ENCODE measurements at places on chromosomes 4 and X. TPM values are rescaled to one million over a fixed set of nuclear protein-coding genes. Genes with fewer than 3 reads are reported as not detected.

Gene LDB2
- 23.9 TPM for total RNA-seq

Gene GNRHR
- not detected for total RNA-seq

Gene GPC4
- total RNA-seq = 15.4 TPM

Gene VCX3B
- total RNA-seq = 0.87 TPM

- DNase-seq = peak; percentile 95
Measured at GRCh38 chrX:131747173-131747572, 203.3 kb downstream of the OR13H1 start.

GRCh38 chr4:168600796-168601583 lies 104.1 kb downstream of the PALLD start:
- DNase-seq = no peak

- no peak for DNase-seq
Measured at GRCh38 chrX:45126158-45126557, 74.5 kb downstream of the DIPK2B start.

- no peak for DNase-seq
Measured at GRCh38 chr4:87120411-87121162, 99.8 kb downstream of the KLHL8 start.

GRCh38 chr4:76090241-76090691 lies 15.8 kb downstream of the ART3 start:
- DNase-seq = peak; percentile 52

- no peak for DNase-seq
Measured at GRCh38 chr4:163665521-163666331, 171.2 kb downstream of the TMA16 start.

DNA sequence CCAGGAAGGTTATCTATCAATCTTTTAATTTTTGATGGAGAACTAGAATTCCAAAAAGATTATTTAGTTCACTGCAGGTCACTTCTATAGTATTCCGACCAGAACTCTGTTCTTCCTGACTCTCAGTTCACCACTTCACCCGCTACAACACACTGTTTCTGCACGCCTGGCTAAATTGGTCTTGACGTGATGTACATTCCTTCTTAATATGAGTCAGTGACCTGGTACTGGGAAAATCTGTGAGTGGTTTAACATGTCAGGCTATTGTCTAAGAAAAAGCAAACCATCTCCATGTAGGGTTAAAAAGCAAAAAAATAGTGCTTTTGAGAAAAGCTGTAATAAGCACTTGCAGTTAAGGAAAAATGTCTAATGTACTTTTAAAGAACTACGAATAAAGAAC lies 120.4 kb downstream of the NDST3 start:
- no peak for DNase-seq

GRCh38 chrX:32126997-32127396 lies 1055.2 kb upstream of the FTHL17 start:
- no peak for DNase-seq

DNA sequence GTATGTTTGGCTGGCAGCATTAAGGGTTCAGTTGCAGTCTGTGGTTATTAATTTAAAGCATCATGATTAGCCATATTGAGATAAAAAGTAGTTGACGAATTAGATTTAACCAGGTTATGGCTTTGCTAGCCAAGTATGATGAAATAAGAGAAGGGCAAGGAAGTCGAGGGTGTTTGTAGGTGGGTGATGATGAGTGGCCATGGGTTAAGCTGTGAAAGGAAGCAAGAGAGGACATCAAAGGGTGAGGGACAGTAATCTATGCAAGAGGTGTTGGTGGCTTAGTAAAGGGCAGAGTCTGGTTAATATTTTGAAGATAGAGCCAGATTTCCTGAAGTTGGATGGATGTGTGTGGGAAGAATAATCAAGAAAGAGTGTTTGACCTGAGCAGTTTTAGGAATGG lies 44.5 kb downstream of the STIM2 start:
- no peak for DNase-seq

DNA sequence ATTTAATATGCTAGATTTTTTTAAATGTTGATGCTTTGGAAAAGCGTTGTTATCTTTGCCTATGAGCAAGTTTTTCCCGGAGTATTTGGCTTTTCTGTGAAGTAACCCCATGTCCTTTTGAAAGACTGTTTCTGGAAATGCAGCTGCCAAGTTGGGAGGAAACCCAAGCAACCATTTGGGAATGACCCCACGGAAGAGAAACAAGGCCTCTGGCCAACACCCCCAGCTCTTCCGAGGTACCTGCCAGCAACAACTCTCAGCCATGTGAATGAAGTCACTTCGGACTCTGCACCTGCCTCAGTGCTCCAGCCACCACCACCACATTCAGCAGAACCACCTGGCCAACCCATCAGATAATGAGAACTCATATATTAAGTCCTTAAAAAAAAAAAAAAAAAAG lies 36.2 kb upstream of the DHRSX start:
- no peak for DNase-seq

DNA sequence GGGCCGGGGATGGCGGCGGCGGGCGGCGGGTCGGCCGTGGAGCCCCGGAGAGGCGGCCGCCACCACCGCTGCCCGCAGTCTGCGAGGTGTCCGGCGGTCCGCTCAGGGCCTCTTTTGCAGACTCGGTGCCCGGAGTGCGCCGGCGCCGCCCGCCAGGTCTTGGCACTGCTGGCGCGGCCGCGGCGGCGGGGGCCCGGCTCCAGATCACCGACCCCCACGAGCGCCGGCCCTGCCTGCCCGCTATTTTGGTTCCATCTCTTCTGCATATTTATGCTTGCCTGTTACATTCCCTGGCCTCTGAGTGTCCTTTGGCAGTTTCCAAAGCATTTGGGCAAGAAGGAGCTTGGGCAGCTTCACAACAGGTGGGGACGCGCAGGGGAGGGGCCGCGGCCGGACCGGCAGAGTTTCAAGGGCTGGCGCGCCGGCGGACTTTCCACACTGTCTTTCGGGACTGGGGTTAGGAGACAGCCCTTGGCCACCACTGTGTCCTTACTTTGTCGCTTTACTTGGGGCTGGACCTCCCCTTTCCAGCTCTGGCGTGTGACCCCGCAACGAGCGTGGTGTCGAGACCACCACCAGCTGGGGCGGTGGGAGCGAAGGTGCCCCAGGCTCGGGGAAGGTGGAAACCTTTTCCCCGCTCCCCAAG lies 668 bp upstream of the TAPT1 start:
- peak; percentile 81 for DNase-seq

DNA sequence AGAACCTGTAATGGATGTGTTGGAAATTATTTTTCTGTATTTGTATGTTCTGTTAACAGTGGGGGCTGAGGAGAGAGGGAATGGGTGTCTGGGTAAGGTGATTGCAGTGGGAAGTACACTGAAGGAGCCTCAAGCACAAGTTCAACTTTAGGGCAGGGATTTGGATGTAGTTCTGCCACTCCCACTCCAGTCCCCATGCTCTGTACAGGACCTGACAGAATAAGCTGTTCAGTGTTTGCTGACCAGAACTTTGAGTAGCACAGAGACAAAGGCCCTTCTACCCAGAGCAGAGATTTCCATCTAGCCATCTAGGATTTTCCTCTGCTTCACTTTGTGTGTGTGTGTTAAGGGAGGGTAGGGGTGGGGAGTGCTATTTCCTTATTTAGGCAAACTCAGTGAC lies 49.2 kb downstream of the VSIG4 start:
- no peak for DNase-seq

DNA sequence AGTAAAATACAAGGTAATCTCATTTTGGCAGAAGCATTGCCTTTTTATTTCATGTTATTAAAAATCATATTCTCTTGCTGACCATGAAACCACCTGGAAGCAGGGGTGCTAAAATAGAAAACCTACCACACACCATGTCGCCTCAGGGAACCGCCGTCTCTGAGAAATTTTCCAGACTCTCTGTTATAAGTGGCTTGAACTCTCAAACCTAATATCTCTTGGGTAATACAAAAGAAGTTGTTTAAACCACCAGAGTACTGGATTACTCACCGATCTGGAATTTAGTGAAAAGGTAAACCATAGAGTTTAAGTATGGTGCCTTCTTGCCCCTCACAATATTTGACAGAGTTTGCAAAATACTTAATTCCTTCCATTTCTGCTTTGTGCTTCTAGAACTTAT lies 27.7 kb downstream of the ENPP6 start:
- no peak for DNase-seq

DNA sequence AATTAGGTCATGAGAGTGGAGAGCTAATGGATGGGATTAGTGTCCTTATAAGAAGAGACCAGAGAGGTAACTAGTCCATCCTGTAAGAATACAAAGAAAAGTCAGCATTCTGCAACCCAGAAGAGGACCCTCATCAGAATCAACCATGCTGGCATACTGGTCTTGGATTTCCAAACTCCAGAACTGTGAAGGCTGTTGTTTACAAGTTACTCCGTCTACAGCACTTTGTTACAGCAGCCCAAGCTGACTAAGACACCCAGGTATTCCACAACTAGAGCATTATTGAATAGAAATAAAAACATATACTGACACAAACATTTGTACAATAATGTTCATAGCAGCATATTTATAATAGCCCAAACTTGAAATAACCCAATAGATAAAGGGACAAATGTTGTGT lies 9.2 kb downstream of the TMEM156 start:
- no peak for DNase-seq

DNA sequence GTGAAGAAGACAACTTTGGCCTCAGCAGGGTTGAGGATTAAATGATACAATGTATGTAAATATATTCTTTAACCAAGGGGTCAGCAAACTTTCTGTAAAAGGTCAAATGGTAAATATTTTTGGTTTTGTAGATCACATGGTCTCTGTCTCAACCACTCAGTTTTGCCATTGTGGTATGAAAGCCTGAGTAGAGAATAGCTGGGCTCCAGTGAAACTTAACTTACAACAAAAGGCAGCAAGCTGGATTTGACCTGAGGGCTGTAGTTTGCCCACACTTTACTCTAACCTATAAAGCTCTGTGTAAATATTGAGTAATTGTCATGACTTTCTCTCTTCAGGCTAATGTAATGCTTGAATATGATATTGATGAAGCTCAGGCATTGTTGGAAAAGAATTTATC lies 19.6 kb downstream of the VBP1 start:
- DNase-seq = no peak

GRCh38 chr4:162560073-162560472 lies 396.3 kb upstream of the FSTL5 start:
- DNase-seq = no peak

- DNase-seq = peak; percentile 86
Measured at GRCh38 chrX:20362268-20363267, 95.9 kb upstream of the RPS6KA3 start.

DNA sequence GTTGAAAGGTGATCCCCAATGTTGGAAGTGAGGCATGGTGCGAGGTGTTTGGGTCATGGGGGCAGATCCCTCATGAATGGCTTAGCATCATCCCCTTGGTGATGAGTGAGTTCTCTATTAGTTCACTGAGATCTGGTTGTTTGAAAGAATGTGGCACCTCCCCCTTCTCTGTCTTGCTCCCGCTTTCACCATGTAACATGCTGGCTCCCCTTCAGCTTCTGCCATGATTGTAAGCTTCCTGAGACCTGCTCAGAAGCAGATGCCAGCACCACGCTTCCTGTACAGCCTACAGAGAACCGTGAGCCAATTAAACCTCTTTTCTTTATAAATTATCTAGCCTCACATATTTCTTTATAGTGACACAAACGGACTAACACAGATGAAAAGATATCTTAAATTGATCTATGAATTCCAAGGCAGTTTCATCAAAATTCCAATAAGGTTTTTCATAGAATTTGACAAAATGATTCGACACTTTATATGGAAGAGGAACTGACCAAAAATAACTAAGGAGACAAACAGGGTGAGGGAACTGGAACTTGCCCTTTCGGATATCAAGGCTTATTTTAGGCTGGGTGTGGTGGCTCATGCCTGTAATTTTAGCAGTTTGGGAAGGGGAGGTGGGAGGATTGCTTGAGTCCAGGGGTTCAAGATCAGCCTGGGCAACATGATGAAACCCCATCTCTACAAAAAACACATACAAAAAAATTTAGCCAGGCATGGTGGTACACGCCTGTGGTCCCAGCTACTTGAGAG lies 56.9 kb upstream of the OGT start:
- no peak for DNase-seq

GRCh38 chrX:4762196-4762595 lies 1048.7 kb upstream of the PRKX start:
- no peak for DNase-seq

- no peak for DNase-seq
Measured at GRCh38 chr4:13830449-13830848, 202.9 kb upstream of the BOD1L1 start.

DNA sequence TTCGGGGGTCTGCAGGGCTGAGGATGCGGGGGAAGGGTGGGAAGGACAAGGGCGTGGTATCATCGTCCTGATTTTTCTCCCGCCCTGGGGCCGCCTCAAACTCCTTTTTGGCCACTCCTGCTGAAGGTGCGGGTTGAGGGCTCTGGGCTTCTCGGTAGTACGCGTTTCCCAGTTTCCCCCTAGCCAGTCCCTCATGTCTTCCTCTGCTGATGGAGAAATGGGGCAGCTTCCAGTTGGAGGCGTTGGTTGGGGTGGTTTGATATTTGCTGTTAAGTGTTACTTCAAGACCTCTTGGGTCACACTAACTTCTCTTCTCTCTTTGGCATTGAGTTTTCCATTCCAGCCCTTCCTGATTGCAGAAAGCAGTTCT lies 482 bp downstream of the GSTCD start:
- no peak for DNase-seq

- no peak for DNase-seq
Measured at GRCh38 chrX:2552621-2553201, 51.9 kb upstream of the DHRSX start.

DNA sequence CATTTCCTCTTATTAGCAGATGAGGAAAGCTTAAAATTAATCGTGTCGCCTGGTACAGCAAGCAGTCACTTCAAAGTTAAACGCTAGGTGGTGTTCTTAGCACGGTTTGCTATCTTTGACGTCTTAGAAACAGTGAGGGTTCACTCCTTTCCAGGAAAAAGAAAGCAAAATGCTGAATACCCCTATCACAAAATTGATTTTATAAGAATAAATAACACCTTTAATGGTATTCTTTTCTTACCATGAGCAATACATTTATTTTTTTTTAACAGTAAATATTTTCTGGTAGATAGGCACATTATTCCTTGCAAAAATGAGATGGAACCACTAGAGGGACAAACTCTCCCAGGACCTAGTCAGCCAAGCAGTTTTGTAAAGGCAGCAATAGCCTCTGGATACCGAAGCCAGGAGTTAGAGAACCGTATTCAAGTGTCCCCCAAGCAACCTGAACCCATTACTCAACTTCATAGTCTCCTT lies 153.9 kb downstream of the KDR start:
- DNase-seq = peak; percentile 76

DNA sequence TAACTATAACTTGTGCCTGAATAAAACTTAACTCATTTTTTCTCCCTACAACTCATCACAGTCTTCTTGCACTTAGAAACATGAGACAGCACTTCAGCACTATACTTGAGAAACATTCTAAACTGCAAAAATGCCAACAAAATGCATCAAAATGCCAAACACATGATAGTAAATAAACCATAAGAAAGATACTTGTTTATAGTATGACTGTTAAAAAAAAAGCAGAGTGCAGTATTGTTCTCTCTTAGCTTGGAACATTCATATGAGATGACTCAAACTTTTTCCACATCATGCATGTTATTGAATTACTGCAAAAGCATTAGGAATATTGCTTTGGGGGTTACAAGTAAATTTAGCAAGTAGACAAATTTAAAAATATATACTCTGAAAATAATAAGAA lies 135.7 kb upstream of the ANXA10 start:
- DNase-seq = no peak
